ENCODE measurements at places on chromosomes 16 and 17. TPM values are rescaled to one million over a fixed set of nuclear protein-coding genes. Genes with fewer than 3 reads are reported as not detected.

GRCh38 chr16:50611332-50611934 lies 63.2 kb downstream of the NKD1 start:
- DNase-seq: no peak

GRCh38 chr17:32141258-32141657 lies 1.0 kb upstream of the RHOT1 start:
- DNase-seq: peak; percentile 37

- peak; percentile 25 for DNase-seq
Measured at GRCh38 chr17:29115961-29116803, 64.0 kb downstream of the MYO18A start.

- DNase-seq: no peak
Measured at GRCh38 chr16:69270395-69270794, 40.8 kb upstream of the VPS4A start.

GRCh38 chr16:21205303-21205702 lies 6.1 kb downstream of the ZP2 start:
- no peak for DNase-seq

GRCh38 chr17:47184681-47185080 lies 4.4 kb downstream of the CDC27 start:
- DNase-seq: no peak

The TMEM204 gene
- 4.1 TPM for total RNA-seq

The CMTM1 gene
- total RNA-seq: 2.1 TPM

Measured in foreskin keratinocyte (primary cell).